ENCODE measurements at places on chromosomes 7 and 10.

- no peak for DNase-seq
Measured at GRCh38 chr7:45028920-45029344, 28.9 kb downstream of the CCM2 start.

GRCh38 chr7:45065031-45065995 is 23.5 kb downstream of the NACAD start:
- DNase-seq, result no peak

- DNase-seq, result no peak
Measured at GRCh38 chr10:271722-272121, 136.5 kb downstream of the ZMYND11 start.

DNA sequence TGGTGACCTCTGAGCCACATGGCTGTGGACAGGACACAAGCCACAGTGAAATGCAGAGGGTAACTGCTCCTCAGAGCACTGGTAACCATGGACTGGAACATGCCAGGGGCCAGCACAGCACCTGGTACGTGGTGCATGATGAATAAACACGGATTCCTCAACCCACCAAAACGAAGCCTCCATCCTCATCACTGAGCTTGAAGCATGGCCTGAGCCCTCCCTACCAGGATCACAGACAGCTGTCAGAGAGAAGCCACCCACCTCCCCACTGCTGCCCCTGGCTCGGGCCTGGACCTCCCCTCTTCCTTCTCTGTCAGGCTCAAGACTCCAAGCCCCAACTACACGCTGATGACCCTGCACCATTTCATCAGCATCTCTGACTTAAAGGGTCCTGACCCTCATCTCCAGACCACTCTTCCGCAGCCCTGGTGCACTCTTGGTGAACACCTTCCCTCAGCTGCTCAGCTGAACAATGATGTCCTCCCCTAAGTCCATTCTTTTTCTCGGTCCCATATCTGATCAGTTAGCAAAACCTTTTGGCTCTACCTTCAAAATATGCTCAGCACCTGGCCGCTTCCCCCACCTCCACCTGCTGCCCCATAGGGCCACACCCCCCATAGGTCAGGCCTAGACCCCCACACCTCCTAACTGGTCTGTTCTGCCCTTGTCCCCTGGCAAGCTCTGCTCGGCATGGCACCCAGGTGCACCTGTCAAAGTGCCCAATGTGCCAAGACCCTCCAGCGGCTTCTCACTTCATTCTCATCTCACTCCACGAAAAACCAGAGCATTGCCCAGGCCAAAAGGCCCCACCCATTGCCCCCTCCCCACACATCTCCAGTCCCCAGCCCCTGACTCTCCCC is 141.1 kb downstream of the MAPK8 start:
- no peak for DNase-seq

DNA sequence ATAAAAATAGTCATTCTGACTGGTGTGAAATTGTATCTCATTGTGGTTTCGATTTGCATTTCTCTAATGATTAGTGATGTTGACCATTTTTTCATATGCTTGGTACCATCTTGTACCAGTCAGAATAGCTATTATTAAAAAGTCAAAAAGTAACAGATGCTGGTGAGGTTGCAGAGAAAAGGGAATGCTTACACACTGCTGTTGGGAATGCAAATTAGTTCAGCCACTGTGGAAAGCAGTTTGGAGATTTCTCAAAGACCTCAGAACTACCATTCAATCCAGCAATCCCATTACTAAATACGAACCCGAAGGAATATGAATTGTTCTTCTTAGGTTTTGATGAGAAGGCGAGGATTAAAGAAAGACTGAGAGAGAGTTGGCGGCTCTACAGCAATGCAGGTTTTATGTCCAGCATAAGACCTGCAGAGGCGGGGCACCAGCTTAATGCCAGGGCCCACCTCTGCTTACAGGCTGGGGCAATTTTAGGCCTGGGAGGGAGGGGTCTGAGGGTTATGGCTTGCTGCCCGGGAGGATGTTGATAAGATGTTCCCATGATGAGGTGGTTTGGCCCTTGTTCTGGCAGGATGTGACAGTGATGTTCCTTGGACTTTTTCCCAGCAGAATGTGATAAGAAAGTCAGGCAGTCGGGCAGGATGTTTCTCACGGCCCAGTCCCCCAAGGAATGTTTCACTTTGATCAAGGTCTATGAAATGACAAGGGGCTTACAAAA is 74.4 kb downstream of the MEST start:
- DNase-seq, result no peak

DNA sequence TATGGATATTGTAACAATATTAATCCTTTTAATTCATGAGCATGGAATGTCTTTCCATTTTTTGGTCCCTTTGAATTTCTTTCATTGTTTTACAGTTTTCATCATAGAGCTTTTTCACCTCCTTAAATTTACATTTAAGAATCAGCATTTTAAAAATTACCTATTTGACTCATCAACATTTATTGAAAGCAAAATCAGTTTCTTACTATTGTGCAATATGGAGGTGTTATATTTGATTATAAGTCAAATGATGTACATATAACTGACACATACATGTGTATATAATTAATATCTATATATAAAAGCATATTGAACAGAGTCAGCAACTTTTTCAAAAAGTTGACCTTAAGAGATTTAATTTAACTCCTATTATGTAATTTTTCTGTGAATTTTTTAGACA is 52.2 kb downstream of the SHOC2 start:
- no peak for DNase-seq

DNA sequence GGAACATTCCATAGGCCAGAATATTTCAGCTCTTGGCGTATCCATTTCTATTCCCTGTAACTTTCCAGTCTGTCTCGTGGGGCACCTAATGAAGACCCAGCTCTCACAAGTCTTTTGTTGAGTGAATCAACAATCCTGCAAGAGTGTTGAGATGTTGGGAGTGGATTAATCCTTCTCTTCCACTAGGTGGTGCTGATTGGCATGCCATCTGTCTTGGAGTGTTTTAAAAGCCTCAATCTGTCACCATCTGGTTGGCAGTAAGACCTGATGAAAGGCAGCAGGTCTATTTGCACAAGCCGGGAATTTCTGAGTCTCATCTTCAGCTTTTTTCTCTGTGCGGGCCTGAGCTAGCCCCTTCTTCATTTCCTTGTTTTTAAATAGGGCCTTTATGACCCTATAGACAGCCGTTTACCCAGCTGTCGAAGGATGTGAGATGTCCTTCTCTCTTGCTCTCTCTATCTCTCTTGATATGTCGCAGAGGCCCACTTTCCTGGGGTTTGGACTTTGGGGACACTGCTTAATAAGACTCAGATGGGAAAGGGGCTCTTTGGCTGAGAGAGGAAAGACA is 180.5 kb downstream of the ZNF365 start:
- peak; percentile 5 for DNase-seq
